Psoas muscle (tissue), 8 donors: ENCODE measurements at places on chromosomes 12 and 14. TPM values are rescaled to one million over a fixed set of nuclear protein-coding genes. Genes with fewer than 3 reads are reported as not detected.

DNA sequence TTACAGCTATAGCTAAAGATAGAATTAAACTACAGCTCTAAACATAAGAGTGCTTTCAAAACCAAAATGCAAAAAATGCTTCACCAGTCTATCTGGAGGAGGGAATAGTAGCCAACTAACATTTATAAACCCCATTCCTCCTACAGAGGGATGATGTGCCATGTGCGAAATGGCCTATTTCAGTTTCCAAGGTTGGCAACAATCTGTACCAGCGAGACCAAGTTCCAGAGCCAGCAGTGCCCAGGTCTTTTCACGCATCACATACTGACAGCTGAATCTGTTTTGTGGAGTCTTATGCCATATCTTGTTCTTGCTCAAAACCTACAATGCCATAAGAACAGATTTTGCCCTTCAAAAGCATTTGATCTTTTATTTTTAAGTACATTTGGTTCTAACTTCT lies 24.5 kb downstream of the NELL2 start:
- no peak for DNase-seq

GRCh38 chr14:95216008-95216407 lies 58.7 kb upstream of the DICER1 start:
- DNase-seq: no peak

DNA sequence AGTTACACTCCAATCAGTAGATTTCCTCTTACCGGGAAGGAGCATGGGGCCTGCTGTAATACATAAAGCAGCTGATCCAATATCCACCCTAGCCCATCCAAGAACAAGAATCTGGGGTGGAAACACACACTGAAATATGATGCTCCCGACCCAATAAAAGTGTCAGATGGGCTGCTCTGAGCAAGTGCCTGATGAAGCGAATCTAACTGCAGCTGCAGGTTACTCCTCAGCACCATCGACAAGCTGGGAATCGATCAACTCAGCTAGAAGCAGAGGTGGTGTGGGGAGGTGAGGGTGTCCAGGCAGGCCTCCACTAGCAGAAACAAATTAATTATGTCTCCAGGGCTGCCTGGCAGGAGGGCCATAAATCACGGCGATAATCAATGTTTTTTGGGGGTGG lies 64.0 kb upstream of the WSCD2 start:
- DNase-seq: no peak

- no peak for DNase-seq
Measured at GRCh38 chr14:95426116-95426475, 90.4 kb downstream of the SYNE3 start.

- no peak for DNase-seq
Measured at GRCh38 chr12:8985213-8985754, 4.1 kb upstream of the KLRG1 start.

DNA sequence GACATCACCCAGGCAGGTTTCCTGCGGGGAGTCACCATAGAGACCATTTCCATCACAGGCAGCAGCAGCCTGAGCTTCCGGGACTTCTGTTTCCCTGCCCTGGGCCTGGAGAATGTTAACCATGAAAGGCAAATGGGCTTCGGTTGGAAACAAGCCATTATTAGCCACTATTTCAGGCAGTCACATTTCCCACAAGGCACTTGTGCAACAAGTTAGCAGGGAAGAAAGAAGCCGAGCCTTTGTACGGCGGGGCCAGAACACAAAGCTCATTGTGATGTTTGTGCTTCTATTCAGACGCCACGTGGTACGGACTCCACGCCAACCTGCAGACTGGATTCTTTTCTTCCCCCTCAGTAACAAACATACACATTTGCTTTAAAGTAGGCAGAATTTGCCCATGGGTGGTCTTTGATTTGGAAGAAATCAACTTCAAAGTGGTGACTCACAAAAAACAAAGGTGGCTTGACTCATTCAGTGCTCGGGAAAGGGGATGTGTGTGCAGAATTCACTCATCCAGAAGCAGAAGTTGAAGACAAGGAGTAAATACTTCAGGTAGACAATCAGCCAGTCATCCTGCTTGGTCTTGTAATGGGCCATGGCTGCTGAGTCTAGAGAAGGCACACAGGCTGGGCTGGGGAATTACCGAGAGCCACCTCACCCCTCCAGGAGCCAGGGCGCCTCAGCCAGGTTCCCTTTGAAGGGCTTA lies 154.2 kb upstream of the PRMT8 start:
- DNase-seq: no peak

DNA sequence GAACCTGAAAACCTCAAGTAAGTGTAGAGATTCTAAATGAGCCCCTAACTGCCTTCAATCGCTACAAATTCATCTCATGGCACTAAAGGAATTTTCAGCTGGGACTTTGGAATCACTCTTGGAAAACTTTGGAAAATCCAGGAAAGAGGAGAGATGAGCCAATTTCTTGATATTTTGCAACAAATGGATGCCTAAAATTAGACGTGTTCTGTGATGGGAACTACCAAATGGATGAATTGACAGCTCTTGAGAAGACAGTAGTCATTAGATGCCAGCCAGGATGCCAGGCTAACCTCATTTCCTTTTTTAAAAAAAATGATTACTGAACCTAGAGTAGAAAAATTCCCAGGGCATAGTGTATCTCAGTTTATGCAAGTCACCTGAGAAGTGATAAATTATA lies 78.3 kb downstream of the NPAS3 start:
- DNase-seq: no peak

DNA sequence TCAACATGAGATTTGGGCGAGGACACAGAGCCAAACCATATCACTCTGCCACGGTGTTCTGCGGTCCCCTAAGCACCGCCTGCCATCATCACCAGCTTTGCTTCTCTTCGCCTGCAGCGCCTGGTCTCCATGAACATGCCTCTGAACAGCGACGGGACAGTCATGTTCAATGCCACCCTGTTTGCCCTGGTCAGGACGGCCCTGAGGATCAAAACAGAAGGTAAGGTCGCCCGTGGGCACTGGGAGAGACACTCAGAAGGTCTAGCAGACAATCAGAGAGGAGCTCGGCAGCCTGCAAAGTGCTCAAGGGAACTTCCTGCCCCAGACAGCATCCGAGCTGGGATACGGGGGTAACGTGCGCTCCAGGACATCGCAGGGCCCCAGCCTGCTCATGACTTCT lies 126.0 kb upstream of the FKBP4 start:
- no peak for DNase-seq

DNA sequence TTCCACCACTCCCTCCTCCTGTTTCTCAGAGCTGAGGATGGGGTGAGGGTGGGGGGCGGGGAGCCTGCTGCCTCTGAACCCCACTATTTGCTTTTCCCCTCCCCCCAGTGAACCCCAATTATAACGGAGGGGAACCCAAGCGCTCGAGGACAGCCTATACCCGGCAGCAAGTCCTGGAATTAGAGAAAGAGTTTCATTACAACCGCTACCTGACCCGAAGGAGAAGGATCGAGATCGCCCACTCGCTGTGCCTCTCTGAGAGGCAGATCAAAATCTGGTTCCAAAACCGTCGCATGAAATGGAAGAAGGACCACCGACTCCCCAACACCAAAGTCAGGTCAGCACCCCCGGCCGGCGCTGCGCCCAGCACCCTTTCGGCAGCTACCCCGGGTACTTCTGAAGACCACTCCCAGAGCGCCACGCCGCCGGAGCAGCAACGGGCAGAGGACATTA lies 1.1 kb downstream of the HOXC4 start:
- DNase-seq: no peak

DNA sequence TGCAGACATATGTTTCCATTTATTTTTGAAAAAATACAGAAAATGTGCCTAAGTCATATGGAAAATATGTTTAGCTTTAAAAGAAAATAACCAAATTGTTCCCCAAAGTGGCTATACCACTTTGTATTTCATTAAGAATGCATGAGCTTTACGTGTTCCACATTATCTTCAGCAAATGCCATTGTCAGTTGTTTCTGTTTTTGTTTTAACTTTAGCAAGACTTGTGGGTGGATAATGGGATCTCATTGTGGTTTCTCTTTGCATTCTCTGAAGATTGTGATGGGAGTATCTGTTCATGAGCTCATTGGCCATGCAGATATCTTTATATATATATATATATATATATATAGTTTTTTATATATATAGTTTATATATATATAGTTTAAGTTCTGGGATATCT lies 181.5 kb downstream of the CCER1 start:
- DNase-seq: no peak

- no peak for DNase-seq
Measured at GRCh38 chr12:16062611-16063010, 151.5 kb downstream of the DERA start.

DNA sequence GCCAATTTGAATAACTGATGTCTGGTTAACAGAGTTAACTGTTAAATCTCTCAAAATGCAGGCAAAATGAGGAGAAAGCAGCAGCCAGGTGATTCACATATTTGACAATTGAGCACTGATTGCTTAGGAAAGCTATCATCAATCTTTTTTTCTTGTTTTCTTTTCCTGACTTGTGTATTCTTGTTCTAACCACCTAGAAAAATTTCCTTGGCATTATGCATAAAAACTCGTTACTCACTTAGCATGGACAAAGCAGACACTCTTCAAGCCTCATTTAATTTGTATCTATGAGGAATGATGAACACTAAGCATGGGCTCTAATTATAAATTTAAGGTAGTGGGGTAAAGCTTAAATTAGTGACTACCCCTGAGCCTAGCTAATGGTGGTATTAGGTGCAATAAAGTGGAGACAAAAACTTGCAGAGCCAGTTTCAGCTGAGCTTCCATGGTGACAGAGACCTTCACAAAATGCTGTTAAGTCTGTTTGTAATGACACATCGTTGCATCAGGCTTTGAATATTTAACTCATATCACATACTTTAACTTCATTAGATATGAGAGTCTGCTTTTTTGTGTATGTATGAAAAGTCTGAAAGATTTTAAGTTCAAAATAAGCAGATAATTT lies 52.0 kb downstream of the RASSF9 start:
- DNase-seq: no peak

KRT79 gene
- not detected for total RNA-seq

CCDC196 gene
- not detected for total RNA-seq

NPFF gene
- total RNA-seq: not detected

ZC2HC1C gene
- total RNA-seq: 6.4 TPM

SAMD15 gene
- not detected for total RNA-seq

KLRG1 gene
- total RNA-seq: 1.0 TPM

BTBD6 gene
- 73.4 TPM for total RNA-seq

PRICKLE1 gene
- 2.3 TPM for total RNA-seq

GPR68 gene
- 0.27 TPM for total RNA-seq
